ENCODE measurements at places on chromosomes 2 and 18. TPM values are rescaled to one million over a fixed set of nuclear protein-coding genes. Genes with fewer than 3 reads are reported as not detected.

- H3K27me3 ChIP-seq = no peaks in the 10 kb centered on the region
- H3K27ac ChIP-seq = no peak overlapping the region
- no peak for DNase-seq
Observed at GRCh38 chr2:105141099-105141614, 100.4 kb upstream of the GPR45 start.

DNA sequence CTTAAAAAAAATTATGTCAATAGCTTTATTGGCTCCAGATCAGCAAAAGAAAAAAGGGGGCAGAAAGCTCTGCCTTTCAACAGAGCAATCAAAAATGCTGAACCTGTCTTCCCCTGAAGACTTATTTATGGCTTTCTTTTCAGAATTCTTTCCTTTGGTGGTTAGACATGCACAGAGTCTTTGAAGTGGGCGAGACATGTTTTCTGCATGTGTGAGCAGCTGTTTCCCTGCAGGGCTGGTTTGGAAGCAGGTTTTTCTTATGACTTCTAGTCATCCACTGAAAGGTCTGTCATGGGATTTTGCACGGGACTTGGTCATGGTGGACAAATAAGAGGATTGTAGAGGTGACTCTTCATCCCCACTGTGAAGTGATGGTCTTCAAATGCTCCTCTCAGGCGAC is 160.3 kb downstream of the VAPA start:
- peaks cover 54% of the 10 kb centered on the region for H3K4me1 ChIP-seq
- no peaks in the 10 kb centered on the region for H3K36me3 ChIP-seq
- no peak overlapping the region for H3K4me3 ChIP-seq
- no peak for DNase-seq
- H3K27ac ChIP-seq = no peak overlapping the region

DNA sequence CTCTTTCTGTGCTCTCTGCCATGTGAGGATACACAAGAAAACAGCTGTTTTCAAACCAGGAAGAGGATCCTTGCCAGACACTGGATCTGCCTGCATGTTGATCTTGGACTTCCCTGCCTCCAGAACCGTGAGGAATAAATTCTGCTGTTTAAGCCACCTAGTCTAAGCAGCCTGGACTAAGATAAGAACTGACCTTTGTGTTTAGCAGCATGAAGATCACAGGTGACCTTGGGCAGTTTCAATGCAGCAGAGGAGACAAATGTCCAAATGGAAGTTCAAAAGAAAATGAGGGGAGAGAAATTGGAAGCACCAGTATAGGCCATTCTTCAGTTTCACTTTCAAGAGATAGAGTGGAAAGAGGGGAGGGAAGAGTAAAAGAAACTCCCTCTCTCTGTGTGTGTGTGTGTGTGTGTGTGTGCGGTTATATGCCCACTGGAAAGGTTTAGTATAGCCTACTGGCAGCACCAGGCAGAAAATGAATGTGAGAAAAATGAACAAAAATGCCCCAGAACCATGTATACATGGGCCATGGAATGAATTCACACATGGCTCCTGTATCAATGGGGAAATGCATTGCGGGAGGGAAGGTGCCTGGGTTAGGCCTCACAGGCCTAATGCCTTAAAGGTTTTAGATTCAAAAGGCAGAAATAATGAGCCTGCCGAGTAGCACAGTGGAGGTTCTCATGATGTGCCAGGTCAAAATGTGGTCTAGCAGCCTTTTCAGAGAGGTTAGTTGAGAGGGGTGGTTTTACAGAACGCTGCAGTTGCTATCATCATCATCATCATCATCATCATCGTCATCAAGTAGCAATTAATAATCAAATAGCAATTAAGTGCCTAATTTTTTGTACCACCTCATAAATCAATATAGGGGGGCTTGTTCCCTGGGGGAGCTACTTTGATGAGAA is 1.1 kb upstream of the CERS6 start:
- no peaks in the 10 kb centered on the region for H3K27me3 ChIP-seq
- no peak overlapping the region for H3K27ac ChIP-seq
- H3K4me3 ChIP-seq = no peak overlapping the region
- no peaks in the 10 kb centered on the region for H3K36me3 ChIP-seq
- peaks cover 27% of the 10 kb centered on the region for H3K4me1 ChIP-seq
- no peak for DNase-seq

GRCh38 chr18:11741505-11742145 is 52.6 kb downstream of the GNAL start:
- no peaks in the 10 kb centered on the region for H3K36me3 ChIP-seq
- no peak overlapping the region for H3K27ac ChIP-seq
- H3K27me3 ChIP-seq = peaks cover 4% of the 10 kb centered on the region

GRCh38 chr2:105038383-105039061 is 653 bp downstream of the MRPS9 start:
- no peaks in the 10 kb centered on the region for H3K36me3 ChIP-seq
- H3K4me1 ChIP-seq = peaks cover 29% of the 10 kb centered on the region
- DNase-seq = no peak
- peak overlapping the region; percentile 99 for H3K4me3 ChIP-seq

CMPK2 gene
- total RNA-seq = 2.2 TPM

- no peaks in the 10 kb centered on the region for H3K36me3 ChIP-seq
- H3K27ac ChIP-seq = no peak overlapping the region
- no peak overlapping the region for H3K4me3 ChIP-seq
- H3K27me3 ChIP-seq = no peaks in the 10 kb centered on the region
- peaks cover 29% of the 10 kb centered on the region for H3K4me1 ChIP-seq
- no peak for DNase-seq
Observed at GRCh38 chr18:48743886-48744285, 205.1 kb downstream of the CTIF start.

SERPINB2 gene
- not detected for total RNA-seq

DNA sequence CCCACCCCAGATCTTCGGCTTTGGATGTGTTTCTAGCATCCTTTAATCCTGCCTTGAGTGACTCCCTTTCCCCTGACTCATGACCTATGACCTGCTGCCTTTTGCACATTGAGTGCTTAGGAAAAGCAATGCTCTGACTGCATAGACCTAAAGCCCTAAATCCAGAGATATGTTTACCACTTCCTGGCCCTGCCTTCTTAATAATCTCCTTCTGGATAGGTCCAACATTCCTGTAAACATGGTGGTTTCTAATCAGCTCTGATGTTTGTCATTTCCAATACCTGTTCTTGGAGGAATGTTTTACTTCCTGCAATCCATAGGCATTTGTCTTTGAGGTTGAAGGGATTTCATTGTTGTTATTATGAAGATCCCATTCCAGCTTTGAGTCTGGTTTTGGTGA is 2.3 kb downstream of the SLC3A1 start:
- peaks cover 2% of the 10 kb centered on the region for H3K27me3 ChIP-seq
- H3K4me1 ChIP-seq = peaks cover 3% of the 10 kb centered on the region
- H3K27ac ChIP-seq = no peak overlapping the region
- no peak overlapping the region for H3K4me3 ChIP-seq

- peaks cover 16% of the 10 kb centered on the region for H3K4me1 ChIP-seq
- H3K4me3 ChIP-seq = no peak overlapping the region
- no peak for DNase-seq
- H3K27me3 ChIP-seq = no peaks in the 10 kb centered on the region
- no peak overlapping the region for H3K27ac ChIP-seq
Observed at GRCh38 chr2:179442206-179442605, 177.6 kb upstream of the SESTD1 start.
